ENCODE measurements at places on chromosomes 11 and 22. TPM values are rescaled to one million over a fixed set of nuclear protein-coding genes. Genes with fewer than 3 reads are reported as not detected.

Gene AIFM3
- total RNA-seq, result 0.33 TPM

Gene PITPNM1
- total RNA-seq, result 94.0 TPM

GRCh38 chr11:36532941-36533601 is 23.0 kb upstream of the TRAF6 start:
- no peaks in the 10 kb centered on the region for H3K27me3 ChIP-seq
- no peaks in the 10 kb centered on the region for H3K36me3 ChIP-seq
- DNase-seq, result no peak
- H3K4me1 ChIP-seq, result no peaks in the 10 kb centered on the region
- H3K4me3 ChIP-seq, result no peak overlapping the region

Gene IL17REL
- total RNA-seq, result 0.20 TPM

Gene CDC42EP2
- 1.0 TPM for total RNA-seq

DNA sequence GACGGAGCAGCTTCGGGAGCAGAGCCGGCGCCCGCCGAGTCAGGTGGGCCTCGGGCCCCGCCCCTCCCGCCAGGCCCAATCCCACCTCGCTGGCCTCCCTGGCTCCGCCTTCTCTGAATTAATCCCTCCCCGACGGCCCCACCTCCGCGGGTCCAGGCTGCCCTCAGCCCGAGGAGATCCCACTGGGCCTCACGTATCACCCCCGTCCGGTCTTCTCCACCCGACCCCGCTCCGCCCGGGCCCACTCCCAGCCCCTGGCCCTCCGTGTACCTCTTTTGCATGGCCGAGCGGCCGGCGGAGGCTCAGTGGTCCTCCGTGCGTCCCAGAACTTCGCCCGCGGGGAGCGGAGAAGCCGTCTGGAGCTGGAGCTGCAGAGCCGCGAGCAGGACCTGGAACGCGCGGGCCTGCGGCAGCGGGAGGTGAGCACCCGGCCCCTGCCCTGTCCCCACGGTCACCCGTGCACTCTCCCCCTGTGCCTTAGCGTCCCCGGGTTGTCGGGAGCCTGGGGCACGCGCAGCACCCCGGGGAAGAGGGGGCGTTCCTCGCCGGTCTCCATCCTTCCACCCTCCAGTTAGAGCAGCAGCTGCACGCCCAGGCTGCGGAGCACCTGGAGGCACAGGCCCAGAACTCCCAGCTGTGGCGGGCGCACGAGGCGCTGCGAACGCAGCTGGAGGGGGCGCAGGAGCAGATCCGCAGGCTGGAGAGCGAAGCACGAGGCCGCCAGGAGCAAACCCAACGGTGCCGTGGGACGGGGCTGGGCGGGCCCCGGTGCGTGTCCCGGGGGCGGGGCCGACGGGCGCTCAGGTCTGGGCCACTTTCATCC is 2.2 kb upstream of the CD151 start:
- no peaks in the 10 kb centered on the region for H3K36me3 ChIP-seq
- no peak overlapping the region for H3K27ac ChIP-seq
- H3K27me3 ChIP-seq, result peaks cover 20% of the 10 kb centered on the region
- peak; percentile 64 for DNase-seq
- H3K4me3 ChIP-seq, result peak overlapping the region; percentile 32

Gene MYBPC3
- not detected for total RNA-seq

DNA sequence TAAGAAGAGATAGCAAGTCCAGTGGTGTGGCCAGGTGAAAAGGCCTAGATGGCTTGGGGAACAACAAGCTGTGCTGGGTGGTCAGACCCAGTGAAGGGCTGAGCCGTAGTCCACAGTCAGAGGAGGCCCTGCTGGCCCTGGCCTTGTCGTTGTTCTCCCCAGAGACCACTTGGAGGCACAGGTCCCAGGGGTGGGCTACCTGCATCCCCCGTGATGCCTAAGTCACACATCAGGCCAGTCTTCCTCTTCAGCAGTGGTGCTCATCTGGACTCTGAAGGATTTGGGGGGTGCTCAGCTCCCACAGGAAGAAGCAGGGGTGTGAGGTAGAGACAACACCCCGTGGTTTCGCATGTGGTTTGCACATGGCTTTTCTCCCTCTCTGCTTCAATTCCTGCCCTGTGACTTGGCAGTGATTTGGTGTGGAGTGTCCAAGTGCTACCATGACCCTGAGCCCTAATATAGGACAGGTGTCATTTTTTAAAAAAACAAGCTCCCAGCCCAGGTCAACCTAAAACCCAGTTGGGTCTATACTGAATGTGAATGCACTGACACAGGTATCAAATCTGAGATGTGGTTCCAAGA is 51.0 kb downstream of the ALX4 start:
- H3K27ac ChIP-seq, result no peak overlapping the region
- H3K27me3 ChIP-seq, result no peaks in the 10 kb centered on the region
- peaks cover 27% of the 10 kb centered on the region for H3K4me1 ChIP-seq
- H3K4me3 ChIP-seq, result no peak overlapping the region

Gene NCAM1
- 0.16 TPM for total RNA-seq

Gene CFL1
- total RNA-seq, result 1,226 TPM

DNA sequence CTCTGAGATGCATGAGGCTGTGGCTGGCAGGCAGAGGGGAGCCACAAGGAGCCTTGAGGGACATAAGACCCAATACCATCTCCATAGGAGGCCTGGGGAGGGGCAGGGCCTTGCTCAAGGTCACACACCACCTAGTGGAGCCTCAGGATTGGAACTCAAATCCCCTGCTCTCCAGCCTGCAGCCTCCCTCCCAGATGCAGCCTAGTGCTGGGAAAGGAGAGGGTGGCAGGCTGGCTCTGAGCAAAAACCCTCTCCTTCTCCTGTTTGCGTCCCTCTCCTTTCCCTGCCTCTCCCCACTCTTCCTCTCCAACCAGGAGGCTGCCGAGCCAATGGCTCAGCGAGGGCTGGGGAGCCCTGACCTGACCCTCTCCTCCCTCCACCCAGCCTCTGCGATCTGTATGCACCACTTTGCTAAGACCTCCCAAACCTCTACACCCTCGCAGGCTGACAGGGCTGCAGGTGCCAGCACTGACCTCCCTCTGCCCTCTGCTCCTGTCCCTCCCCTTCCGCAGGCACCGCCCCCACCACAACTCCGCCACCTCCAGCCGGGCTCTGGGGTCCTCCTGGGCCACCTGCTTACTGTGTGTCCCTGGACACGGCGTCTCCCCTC is 14.7 kb downstream of the IGLL1 start:
- peak overlapping the region; percentile 61 for H3K4me3 ChIP-seq
- H3K4me1 ChIP-seq, result no peaks in the 10 kb centered on the region
- DNase-seq, result no peak

DNA sequence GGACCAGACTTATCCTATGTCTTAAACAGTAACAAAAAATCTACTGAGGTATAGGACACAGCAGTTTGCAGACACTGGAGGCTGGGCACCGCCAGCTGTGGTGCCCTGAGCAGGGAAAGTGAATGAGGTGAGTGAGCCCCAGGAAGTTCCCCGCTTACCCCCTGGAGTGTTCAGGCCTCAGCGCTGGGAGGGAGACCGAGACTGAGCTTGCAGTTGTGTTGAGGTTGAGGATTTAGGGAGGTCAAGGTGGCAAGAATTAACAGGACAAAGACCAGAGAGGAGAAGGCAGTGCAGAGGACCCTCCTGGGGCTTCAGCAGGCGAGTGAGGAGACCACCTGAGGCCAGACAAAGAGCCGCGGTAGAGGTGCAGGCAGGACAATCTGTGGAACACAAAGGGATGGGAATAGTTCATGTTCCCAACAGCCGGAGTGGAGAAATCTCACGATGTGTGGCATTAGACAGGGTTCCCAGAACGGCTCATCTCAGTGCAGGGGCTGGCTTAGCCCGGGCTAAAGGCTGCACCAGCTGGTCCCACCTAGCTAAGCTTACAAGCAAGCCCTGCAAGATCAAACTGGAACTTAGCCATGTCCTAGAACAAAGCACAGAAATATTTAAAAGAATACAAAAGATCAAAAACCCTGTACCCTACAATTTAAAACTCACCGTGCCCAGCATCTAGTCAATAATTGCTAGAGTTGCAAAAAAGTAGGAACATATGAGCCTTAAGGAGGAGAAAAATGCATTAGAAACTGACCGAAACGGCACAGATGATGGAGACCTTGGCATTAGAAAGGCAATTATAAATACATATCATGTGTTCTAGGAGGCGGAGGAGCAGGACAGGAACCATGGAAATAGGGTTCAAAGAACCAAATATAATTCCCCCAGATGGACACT is 47.4 kb upstream of the PITPNB start:
- no peak overlapping the region for H3K4me3 ChIP-seq
- no peak overlapping the region for H3K27ac ChIP-seq
- DNase-seq, result no peak
- no peaks in the 10 kb centered on the region for H3K27me3 ChIP-seq
- no peaks in the 10 kb centered on the region for H3K4me1 ChIP-seq
- no peaks in the 10 kb centered on the region for H3K36me3 ChIP-seq

DNA sequence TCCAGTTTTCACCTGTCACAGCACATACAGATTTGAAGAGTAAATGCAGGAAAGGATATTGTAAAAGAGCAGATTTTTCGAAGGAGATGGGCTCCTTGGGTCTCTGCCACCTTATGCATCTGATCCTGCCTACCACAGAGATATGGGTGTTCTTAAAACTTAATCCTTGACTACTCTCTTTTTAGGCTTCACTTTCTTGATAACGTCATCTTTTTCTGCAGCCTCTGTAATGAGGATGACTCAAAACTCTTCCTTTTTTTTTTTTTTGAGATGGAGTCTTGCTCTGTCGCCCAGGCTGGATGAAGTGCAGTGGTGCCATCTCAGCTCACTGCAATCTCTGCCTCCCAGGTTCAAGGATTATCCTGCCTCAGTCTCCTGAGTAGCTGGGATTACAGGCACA is 7.8 kb downstream of the PRR14L start:
- peaks cover 7% of the 10 kb centered on the region for H3K36me3 ChIP-seq
- H3K27me3 ChIP-seq, result no peaks in the 10 kb centered on the region
- no peak overlapping the region for H3K27ac ChIP-seq

- no peaks in the 10 kb centered on the region for H3K27me3 ChIP-seq
- no peak overlapping the region for H3K4me3 ChIP-seq
- no peaks in the 10 kb centered on the region for H3K36me3 ChIP-seq
- H3K4me1 ChIP-seq, result no peaks in the 10 kb centered on the region
- no peak for DNase-seq
Measured at GRCh38 chr22:30564045-30564760, 10.3 kb downstream of the GAL3ST1 start.

GRCh38 chr11:10696468-10697322 is 3.1 kb upstream of the IRAG1 start:
- H3K4me1 ChIP-seq, result no peaks in the 10 kb centered on the region
- no peak overlapping the region for H3K4me3 ChIP-seq
- H3K36me3 ChIP-seq, result no peaks in the 10 kb centered on the region

- H3K27me3 ChIP-seq, result no peaks in the 10 kb centered on the region
- no peaks in the 10 kb centered on the region for H3K4me1 ChIP-seq
- H3K4me3 ChIP-seq, result no peak overlapping the region
- no peak overlapping the region for H3K27ac ChIP-seq
- no peak for DNase-seq
Measured at GRCh38 chr11:58998480-58999290, 59.4 kb downstream of the GLYATL1 start.

Gene P2RX3
- not detected for total RNA-seq

- no peaks in the 10 kb centered on the region for H3K27me3 ChIP-seq
- H3K4me3 ChIP-seq, result no peak overlapping the region
- no peak for DNase-seq
- no peak overlapping the region for H3K27ac ChIP-seq
- no peaks in the 10 kb centered on the region for H3K4me1 ChIP-seq
- H3K36me3 ChIP-seq, result no peaks in the 10 kb centered on the region
Measured at GRCh38 chr11:76609736-76610370, 60.7 kb downstream of the LRRC32 start.

GRCh38 chr11:100855466-100856067 is 168.5 kb downstream of the ARHGAP42 start:
- no peaks in the 10 kb centered on the region for H3K27me3 ChIP-seq
- no peaks in the 10 kb centered on the region for H3K4me1 ChIP-seq
- H3K27ac ChIP-seq, result no peak overlapping the region
- H3K4me3 ChIP-seq, result no peak overlapping the region

DNA sequence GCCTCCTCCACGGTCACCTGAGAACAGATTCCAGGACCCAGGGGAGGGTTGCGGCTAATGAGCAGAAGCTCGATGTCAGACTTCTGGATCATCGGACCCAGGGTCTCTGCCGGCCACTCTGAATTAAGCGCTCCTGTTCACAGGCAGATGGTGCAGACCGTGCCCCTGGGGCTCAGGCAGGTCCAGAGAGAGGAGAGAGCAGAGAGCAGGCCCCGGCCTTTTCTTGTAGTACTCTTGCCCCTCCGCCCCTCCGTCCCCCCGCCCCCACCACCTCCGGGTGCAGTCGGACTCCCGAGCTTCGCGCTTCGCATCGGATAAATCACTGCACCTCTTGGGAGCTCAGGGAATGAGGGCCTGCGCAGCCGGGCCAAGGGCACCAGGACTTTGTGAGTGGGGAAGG is 50.3 kb downstream of the RPS6KA4 start:
- H3K36me3 ChIP-seq, result no peaks in the 10 kb centered on the region
- no peak overlapping the region for H3K27ac ChIP-seq

- no peaks in the 10 kb centered on the region for H3K4me1 ChIP-seq
- no peaks in the 10 kb centered on the region for H3K27me3 ChIP-seq
- no peak for DNase-seq
- H3K27ac ChIP-seq, result no peak overlapping the region
- H3K36me3 ChIP-seq, result no peaks in the 10 kb centered on the region
- H3K4me3 ChIP-seq, result no peak overlapping the region
Measured at GRCh38 chr11:120224361-120224760, 13.5 kb downstream of the OAF start.

DNA sequence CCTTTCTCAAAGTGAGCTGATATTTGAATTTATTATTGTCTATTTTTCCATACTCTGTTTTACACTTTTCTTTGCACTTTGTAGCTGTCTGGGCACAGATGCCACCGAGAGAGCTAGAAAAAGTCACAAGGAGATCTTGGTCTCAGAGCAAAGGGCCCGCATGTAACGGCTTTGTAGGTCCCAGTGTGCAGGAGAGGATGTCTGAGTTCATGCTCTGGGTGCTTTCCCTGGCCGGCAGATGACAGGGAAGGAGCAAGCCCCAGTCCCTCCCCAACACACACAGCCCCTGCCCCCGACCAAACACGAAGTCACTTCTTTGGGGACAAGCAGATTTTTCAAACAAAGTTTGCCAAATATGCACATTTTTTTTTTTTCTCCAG is 55.8 kb downstream of the SMIM38 start:
- no peak for DNase-seq
- no peaks in the 10 kb centered on the region for H3K4me1 ChIP-seq
- H3K36me3 ChIP-seq, result no peaks in the 10 kb centered on the region
- no peak overlapping the region for H3K27ac ChIP-seq

GRCh38 chr11:58392746-58393145 is 13.9 kb downstream of the OR5B3 start:
- no peaks in the 10 kb centered on the region for H3K27me3 ChIP-seq
- H3K36me3 ChIP-seq, result no peaks in the 10 kb centered on the region
- DNase-seq, result no peak

- peak overlapping the region; percentile 58 for H3K27ac ChIP-seq
- no peaks in the 10 kb centered on the region for H3K27me3 ChIP-seq
- H3K4me3 ChIP-seq, result peak overlapping the region; percentile 36
- DNase-seq, result peak; percentile 83
Measured at GRCh38 chr11:61071208-61071681, 31.0 kb upstream of the CD5 start.

Gene PEX26
- 59.3 TPM for total RNA-seq

GRCh38 chr11:5339771-5340322 is 3.5 kb downstream of the OR51B5 start:
- H3K27ac ChIP-seq, result no peak overlapping the region

GRCh38 chr11:108632041-108632704 is 32.7 kb upstream of the DDX10 start:
- no peaks in the 10 kb centered on the region for H3K36me3 ChIP-seq
- no peak overlapping the region for H3K4me3 ChIP-seq
- H3K4me1 ChIP-seq, result no peaks in the 10 kb centered on the region
- H3K27me3 ChIP-seq, result no peaks in the 10 kb centered on the region
- DNase-seq, result no peak
